ENCODE measurements at places on chromosomes 2 and 18.

GRCh38 chr2:38605298-38605830 is 2.6 kb upstream of the HNRNPLL start:
- DNase-seq: no peak
- no peaks in the 10 kb centered on the region for H3K27me3 ChIP-seq
- H3K4me1 ChIP-seq: peaks cover 5% of the 10 kb centered on the region
- H3K36me3 ChIP-seq: no peaks in the 10 kb centered on the region
- no peak overlapping the region for H3K27ac ChIP-seq
- no peak overlapping the region for H3K4me3 ChIP-seq

DNA sequence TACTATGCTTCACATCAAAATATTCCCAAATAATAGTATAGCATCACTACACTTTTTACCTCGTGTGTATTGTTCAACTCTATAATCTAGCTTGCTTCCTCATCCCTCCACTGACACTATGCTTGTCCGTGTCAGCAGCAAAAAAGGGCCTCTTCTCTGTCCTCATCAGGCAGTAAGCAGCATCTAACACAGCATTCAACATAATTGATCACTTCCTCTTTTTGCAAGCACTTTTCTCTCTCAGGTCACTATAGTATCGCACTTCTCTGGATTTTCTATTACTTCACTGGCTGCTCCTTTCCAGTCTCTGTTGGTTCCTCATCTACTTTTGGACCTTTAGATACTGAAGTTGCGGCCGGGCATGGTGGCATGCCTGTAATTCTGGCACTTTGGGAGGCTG is 64.9 kb upstream of the ZSWIM2 start:
- no peaks in the 10 kb centered on the region for H3K36me3 ChIP-seq
- H3K4me3 ChIP-seq: no peak overlapping the region
- H3K4me1 ChIP-seq: no peaks in the 10 kb centered on the region
- no peak overlapping the region for H3K27ac ChIP-seq

DNA sequence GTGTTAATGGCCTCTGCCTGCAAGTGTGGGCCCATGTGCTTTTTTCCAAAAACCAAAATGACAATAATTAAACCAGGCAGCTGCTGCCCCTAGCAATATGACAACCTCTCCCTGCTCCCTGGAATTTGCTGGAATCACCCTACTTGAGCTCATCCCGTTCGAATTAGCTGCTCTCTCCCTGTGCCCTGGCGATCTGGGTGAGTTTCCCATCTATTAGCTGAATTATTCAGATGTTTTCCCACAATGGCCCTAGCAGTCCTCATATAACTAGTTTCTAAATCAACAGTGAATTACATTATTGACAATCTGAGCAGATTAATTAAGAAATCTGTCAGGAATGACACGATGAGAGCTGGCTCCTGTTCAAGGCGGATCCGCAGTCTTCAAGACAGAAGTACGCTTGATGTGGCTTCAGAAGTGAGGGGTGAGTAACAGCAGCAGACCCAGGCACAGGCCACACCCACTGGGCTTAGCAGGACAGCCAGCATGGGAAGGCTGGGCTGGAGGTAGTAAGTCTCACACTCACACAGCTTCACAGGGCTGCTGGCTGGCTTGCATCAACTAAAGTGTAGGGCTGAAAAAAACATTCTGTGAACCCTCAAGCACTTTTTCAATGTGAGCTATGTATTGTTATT is 366.2 kb upstream of the ID2 start:
- peak; percentile 33 for DNase-seq
- H3K27me3 ChIP-seq: no peaks in the 10 kb centered on the region
- no peaks in the 10 kb centered on the region for H3K36me3 ChIP-seq
- no peak overlapping the region for H3K27ac ChIP-seq
- no peaks in the 10 kb centered on the region for H3K4me1 ChIP-seq
- H3K4me3 ChIP-seq: no peak overlapping the region

DNA sequence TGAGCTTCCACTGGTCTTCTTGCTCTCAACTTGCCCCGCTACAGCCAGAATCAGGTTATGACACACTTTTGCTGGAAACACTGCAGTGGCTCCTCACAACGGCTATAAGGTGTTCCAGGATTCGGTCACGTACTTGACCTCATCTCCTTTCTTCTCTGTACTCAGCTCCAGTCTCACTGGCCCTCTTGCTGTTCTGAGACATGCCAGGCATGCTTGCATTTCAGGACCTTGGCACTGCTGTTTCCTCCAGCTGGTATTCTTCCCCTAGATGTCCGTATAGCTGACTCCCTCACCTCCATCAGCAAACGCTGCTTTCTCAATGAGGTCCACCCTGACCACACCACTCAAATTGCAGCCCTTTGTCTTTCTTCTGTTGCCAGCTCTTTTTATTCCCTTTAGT is 31.9 kb upstream of the C1GALT1C1L start:
- no peak overlapping the region for H3K4me3 ChIP-seq
- no peaks in the 10 kb centered on the region for H3K27me3 ChIP-seq
- peak overlapping the region; percentile 16 for H3K27ac ChIP-seq
- H3K4me1 ChIP-seq: no peaks in the 10 kb centered on the region

- no peak overlapping the region for H3K27ac ChIP-seq
- H3K4me3 ChIP-seq: peak overlapping the region; percentile 36
- peak; percentile 5 for DNase-seq
- H3K4me1 ChIP-seq: peaks cover 20% of the 10 kb centered on the region
- H3K27me3 ChIP-seq: peaks cover 59% of the 10 kb centered on the region
Measured at GRCh38 chr2:232421189-232421785, 14.6 kb downstream of the ALPG start.

DNA sequence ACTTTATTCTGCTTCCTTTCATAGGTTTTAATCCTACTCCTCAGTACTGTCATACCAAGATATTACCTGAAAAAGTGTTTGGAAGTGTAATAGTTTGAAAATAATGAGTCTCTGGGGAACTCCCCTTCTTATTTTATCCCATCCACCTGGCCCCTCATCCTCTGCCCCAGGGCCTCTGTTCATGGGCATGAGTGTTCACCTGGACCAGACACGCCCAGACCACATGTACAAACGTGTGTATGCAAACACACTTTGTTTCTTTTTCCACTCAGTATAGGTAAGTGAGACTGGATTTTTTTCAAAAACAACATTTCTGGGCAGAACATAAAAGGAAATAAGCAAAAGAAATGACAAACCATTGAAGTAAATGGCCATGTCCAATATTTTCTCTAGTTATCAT is 62.1 kb upstream of the THSD7B start:
- no peaks in the 10 kb centered on the region for H3K27me3 ChIP-seq
- no peak for DNase-seq
- no peaks in the 10 kb centered on the region for H3K4me1 ChIP-seq
- no peaks in the 10 kb centered on the region for H3K36me3 ChIP-seq
- H3K4me3 ChIP-seq: no peak overlapping the region

DNA sequence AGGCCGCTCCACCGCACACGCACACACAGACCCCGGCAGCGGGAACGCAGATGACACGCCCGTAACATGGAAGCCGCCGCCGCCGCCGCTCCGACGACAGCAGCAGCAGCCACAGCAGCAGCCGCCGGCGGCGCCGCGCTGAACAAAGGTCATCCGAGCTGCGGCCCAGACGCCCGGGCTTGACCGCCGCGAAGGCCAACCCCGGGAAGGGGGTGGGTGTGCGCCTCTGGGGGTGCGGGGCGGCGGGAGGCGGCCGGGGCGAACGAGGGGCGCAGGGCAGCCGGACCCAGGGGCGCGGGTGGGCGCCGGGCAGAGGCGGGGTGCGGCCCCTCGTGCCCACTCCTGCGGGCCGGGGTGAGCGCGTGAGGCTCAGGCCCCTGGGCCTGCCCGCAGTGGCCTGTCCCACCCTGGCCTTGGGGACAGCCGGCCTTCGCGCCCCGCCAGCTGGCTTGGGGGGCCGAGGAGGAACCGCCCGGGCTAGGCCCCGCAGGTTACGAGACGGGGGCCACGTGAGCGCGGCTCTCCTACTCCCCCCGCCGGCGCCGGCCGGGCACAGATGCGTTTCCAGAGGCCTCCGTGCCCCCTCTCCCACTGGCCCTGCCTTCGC is 1.0 kb upstream of the ZNF532 start:
- peaks cover 5% of the 10 kb centered on the region for H3K4me1 ChIP-seq
- H3K4me3 ChIP-seq: peak overlapping the region; percentile 47
- no peak for DNase-seq
- no peaks in the 10 kb centered on the region for H3K27me3 ChIP-seq

- no peaks in the 10 kb centered on the region for H3K36me3 ChIP-seq
- no peaks in the 10 kb centered on the region for H3K27me3 ChIP-seq
- no peak for DNase-seq
- H3K4me3 ChIP-seq: no peak overlapping the region
- no peak overlapping the region for H3K27ac ChIP-seq
Measured at GRCh38 chr18:6118080-6118479, 222.8 kb upstream of the TMEM200C start.

- no peak for DNase-seq
- H3K4me1 ChIP-seq: no peaks in the 10 kb centered on the region
- no peaks in the 10 kb centered on the region for H3K36me3 ChIP-seq
- H3K4me3 ChIP-seq: no peak overlapping the region
Measured at GRCh38 chr2:101608408-101609310, 88.8 kb upstream of the MAP4K4 start.

- no peak overlapping the region for H3K27ac ChIP-seq
- no peak for DNase-seq
- H3K27me3 ChIP-seq: no peaks in the 10 kb centered on the region
- H3K4me3 ChIP-seq: no peak overlapping the region
- no peaks in the 10 kb centered on the region for H3K4me1 ChIP-seq
- no peaks in the 10 kb centered on the region for H3K36me3 ChIP-seq
Measured at GRCh38 chr18:48609820-48610815, 71.3 kb downstream of the CTIF start.

- DNase-seq: no peak
- H3K4me3 ChIP-seq: no peak overlapping the region
- H3K27ac ChIP-seq: no peak overlapping the region
- no peaks in the 10 kb centered on the region for H3K4me1 ChIP-seq
Measured at GRCh38 chr18:77164026-77164425, 31.4 kb upstream of the MBP start.

DNA sequence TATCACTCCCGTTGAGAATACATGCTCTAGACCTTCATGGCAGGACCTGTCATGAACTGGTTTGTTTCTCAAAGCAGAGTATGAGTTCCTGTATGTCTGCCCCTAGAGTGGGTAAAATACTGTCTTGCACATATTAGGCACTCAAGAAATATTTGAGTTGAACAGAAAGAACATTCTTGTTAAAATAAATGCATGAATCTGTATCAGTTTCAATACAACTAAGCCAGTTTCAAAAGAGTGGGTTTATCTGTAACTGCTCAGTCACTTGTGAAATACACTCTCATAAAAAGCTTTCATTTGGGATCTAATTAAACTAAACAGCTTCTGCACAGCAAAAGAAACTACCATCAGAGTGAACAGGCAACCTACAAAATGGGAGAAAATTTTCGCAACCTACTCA is 69.2 kb downstream of the RFTN2 start:
- no peaks in the 10 kb centered on the region for H3K4me1 ChIP-seq
- no peak overlapping the region for H3K4me3 ChIP-seq
- DNase-seq: no peak
- no peak overlapping the region for H3K27ac ChIP-seq
- H3K36me3 ChIP-seq: no peaks in the 10 kb centered on the region

DNA sequence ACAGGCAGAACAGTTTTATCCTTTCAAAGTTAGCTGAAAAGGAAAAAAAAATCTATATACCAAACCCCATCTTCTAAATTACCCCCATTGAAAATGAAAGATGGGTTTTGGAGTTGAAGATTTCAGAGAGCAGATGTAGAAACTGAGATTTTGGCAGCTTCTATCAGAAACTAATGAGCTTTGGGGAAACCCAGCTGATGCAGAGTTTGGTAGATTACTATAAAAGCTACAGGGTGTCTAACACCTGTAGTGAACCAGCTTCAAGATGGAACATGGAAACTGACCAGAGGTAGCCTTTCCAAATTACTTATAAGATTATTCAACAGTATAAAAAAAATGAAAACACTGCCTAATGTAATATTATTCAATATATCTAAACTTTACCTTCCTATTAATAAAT is 583.1 kb downstream of the XIRP2 start:
- no peaks in the 10 kb centered on the region for H3K27me3 ChIP-seq
- no peak overlapping the region for H3K4me3 ChIP-seq
- H3K36me3 ChIP-seq: no peaks in the 10 kb centered on the region
- H3K27ac ChIP-seq: no peak overlapping the region
- H3K4me1 ChIP-seq: no peaks in the 10 kb centered on the region

GRCh38 chr2:240568678-240569522 is 616 bp downstream of the RNPEPL1 start:
- peak; percentile 16 for DNase-seq
- no peaks in the 10 kb centered on the region for H3K27me3 ChIP-seq
- peak overlapping the region; percentile 83 for H3K4me3 ChIP-seq
- H3K4me1 ChIP-seq: peaks cover 14% of the 10 kb centered on the region

DNA sequence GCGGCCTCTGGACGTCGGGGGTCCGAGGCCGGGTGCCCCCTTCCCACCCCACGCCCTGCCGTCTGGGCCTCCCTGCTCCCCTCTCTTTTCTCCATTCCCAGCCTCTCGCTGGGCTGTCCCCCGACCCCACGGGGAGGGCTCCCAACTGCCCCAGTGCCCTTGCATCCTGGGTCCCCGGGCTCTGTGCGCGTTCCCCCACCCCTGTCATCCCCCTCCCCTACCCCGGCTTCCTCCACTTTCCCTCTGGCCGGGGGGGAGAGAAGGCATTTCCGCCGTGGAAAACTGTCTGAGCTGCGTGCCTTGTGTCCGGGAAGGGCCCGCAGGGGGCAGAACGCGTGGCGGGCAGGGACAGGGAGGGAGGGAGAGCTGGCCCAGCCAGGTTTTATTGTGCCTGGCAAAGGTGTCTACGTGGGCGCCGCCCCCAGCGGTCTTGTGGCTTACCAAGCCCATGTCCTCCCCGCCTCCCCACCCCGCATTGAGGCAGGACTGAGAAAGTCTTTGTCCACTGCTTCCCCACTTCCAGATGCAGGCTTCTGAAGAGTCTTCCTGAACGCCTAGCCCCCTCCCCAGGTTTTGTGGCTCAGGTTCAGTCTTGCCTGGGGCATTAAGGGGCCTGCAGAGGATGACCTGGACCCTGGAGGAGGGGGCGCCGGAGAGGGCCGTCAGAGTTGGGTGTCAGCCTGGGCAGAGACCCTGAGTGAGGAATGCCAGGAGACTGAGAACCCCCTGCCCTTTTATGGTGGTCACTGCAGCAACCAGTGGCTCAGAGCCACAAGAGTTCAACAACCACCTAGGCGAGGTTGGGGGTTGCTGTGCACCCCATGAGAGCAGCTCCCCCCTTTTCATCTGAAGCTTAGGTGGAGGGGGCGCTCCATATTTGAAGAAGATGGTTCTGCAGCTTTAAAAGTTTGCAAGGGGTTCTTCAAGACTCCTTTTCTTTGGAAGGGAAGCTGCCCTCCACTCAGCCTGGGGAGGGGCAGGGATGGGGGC is 1.3 kb downstream of the ITM2C start:
- DNase-seq: peak; percentile 32
- H3K36me3 ChIP-seq: no peaks in the 10 kb centered on the region
- H3K4me3 ChIP-seq: peak overlapping the region; percentile 51
- H3K27ac ChIP-seq: no peak overlapping the region

GRCh38 chr2:27078267-27079194 is at the start of gene EMILIN1:
Gene EMILIN1, plus strand, starts transcription at chr2:27078615. Its CDS starts 451 bp downstream, at chr2:27079066.
- H3K27ac ChIP-seq: peak within 1 kb of the TSS; percentile 75
- H3K36me3 ChIP-seq: no peaks in the 10 kb centered on the region
- H3K4me3 ChIP-seq: peak within 1 kb of the TSS; percentile 58
- no peaks in the 10 kb centered on the region for H3K27me3 ChIP-seq
- DNase-seq: no peak
- H3K4me1 ChIP-seq: no peaks in the 10 kb centered on the region

- H3K4me3 ChIP-seq: no peak overlapping the region
- H3K27ac ChIP-seq: no peak overlapping the region
- no peaks in the 10 kb centered on the region for H3K27me3 ChIP-seq
- H3K4me1 ChIP-seq: no peaks in the 10 kb centered on the region
Measured at GRCh38 chr2:71620116-71620515, 166.8 kb downstream of the DYSF start.

Data from breast epithelium (tissue), 4 donors.